ENCODE measurements at places on chromosomes 6 and 20. TPM values are rescaled to one million over a fixed set of nuclear protein-coding genes. Genes with fewer than 3 reads are reported as not detected.

The KCNQ2 gene
- 0.37 TPM for total RNA-seq

The ENPP5 gene
- not detected for total RNA-seq

The DDRGK1 gene
- total RNA-seq = 103 TPM

The SLC16A10 gene
- total RNA-seq = 0.78 TPM

The ARMH2 gene
- total RNA-seq = not detected

The DDO gene
- 0.14 TPM for total RNA-seq

The NOTCH4 gene
- total RNA-seq = 0.95 TPM

The OPRL1 gene
- total RNA-seq = 1.5 TPM

The CPXM1 gene
- not detected for total RNA-seq

The SNAP25 gene
- 18.4 TPM for total RNA-seq

The PRR18 gene
- total RNA-seq = 0.13 TPM

The VNN1 gene
- 0.07 TPM for total RNA-seq

The MCHR2 gene
- not detected for total RNA-seq

The CCM2L gene
- 0.45 TPM for total RNA-seq

The CPNE1 gene
- 217 TPM for total RNA-seq
